Stimulated activated CD8-positive, alpha-beta memory T cell treated with anti-CD3 and anti-CD28 coated beads, Interleukin-4, amount 100 ng/mL, for 48 hours (primary cell): ENCODE measurements at places on chromosomes 3 and 15.

GRCh38 chr3:39752019-39752637 is 57.3 kb upstream of the MYRIP start:
- DNase-seq = no peak

DNA sequence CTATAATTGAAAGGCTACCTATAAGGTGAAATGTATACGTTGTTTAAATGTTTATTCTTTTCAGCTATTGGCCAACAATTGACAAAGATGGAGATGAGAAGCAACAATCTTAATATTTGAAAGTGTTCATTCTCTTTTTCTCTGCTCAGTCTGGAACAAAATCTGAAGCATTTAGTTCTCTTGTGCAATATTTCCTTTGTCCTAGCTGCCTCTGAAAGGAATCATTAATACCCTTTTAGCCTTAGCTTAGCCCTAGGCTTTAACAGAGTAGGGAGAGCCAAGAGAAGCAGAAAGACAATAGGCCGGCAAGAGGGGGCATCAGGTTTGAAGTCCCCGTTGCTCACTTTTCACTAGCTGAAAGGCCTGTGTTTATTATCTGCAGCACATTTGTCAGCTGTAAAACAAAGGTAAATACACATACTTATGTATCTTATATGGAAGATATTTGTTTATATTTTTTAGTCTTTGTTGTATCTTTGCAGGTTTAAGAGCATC is 422.5 kb upstream of the SEMA6D start:
- DNase-seq = no peak

- no peak for DNase-seq
Observed at GRCh38 chr3:23865595-23866396, 51.0 kb downstream of the NKIRAS1 start.

GRCh38 chr3:77171026-77171425 is 131.1 kb downstream of the ROBO2 start:
- no peak for DNase-seq

- no peak for DNase-seq
Observed at GRCh38 chr15:31021067-31021665, 29.7 kb upstream of the MTMR10 start.

DNA sequence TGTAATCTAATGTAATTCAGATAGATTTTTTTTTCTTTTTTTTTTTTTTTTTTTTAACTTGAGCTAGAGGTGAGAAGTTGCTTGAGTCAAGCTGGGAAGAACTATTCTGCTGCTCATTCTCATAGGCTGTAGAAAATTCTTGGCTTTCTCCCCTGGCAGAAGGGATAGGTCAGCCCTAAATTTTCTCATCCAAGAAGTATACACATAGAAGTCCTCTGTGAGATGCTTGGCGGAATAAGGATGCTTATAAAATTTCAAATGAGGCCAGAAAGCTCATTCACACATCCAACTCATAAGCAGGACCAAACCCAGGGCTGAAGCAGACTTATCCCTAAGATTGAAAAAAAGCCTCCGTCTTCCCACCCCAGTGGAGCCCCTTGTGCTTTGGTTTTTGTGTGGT is 572.5 kb downstream of the SQOR start:
- DNase-seq = no peak
